ENCODE measurements at places on chromosomes 5 and 9.

GRCh38 chr5:35304291-35304690 is 74.0 kb upstream of the PRLR start:
- DNase-seq, result no peak

- no peak for DNase-seq
Observed at GRCh38 chr9:121756474-121757280, 105.2 kb downstream of the DAB2IP start.

GRCh38 chr9:115808695-115809094 is 344.9 kb upstream of the PAPPA start:
- no peak for DNase-seq

DNA sequence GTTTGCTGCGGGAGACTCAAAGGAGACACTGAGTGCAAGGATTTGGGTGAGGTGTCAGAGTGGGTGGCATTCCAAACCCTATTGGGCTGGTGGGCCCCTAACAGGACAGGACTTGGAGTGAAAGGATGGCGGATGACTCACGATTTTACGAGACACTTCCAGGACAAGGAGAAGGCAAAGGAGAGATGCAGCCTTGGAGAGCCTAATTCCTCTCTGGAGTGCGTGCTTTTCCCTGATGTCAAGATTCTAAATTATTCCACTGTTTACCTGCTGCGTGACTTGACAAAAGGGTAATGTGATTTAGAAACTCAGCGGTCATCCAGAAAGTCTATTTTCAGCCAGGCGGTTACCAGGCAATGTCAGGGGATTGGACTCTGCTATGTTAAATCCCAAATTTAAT is 41.6 kb upstream of the CD180 start:
- peak; percentile 42 for DNase-seq

DNA sequence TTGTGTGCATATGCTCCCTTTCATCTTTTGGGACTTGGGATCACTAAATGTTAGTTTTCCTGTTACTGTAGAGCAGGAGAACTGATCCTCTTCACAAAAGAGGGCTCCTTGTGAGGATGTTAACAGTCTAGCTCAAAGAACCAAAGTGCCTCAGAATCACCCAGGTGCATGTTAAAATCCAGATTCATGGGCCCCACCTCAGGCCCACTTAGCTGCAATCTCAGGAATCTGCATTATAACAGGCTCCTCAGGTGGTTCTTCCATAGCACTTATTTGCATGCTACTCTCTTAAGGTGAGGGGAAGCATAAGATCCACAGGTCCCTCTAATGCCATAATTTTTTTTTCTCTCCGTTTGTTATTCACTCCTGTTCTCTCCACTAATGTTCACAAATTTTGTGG is 14.8 kb upstream of the MEF2C start:
- DNase-seq, result no peak

DNA sequence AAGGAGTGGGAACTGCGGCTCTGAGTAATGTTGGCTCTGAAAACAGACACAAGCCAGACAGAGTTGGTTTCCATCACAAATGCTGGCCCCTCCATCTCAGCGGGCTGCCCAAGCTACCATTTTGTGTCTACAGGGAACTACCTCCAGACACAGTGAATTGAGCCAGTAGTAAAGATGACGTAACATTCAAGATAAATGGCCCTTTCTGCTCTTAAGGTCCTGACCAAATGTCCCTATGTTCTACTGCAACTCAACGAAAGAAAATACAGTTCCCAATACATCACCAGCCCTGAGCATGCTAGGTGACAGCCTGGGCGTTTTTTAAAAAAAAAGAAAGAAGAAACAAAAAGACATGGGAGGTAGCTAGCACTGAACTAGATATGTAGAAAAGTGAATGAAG is 227.8 kb upstream of the RASEF start:
- DNase-seq, result no peak

DNA sequence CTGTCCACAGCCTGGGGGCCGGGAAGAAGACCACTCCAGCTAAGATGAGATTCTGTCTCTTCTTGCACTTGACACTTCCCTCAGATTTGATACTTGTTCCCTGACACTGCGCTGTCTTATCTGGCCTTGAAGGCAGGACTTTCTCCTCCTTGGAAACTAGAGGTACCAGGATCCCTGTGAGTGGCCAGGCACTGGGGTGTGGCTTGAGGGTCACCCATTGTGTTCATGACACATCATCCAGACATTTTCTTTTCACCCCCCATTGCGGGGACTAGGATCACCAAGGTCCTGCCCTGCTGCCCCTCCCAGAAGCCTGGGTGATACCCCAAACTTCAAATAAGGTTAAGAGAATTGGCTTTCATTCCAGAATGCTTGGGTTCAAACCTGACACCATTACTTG is 103.3 kb downstream of the NDFIP1 start:
- DNase-seq, result no peak

DNA sequence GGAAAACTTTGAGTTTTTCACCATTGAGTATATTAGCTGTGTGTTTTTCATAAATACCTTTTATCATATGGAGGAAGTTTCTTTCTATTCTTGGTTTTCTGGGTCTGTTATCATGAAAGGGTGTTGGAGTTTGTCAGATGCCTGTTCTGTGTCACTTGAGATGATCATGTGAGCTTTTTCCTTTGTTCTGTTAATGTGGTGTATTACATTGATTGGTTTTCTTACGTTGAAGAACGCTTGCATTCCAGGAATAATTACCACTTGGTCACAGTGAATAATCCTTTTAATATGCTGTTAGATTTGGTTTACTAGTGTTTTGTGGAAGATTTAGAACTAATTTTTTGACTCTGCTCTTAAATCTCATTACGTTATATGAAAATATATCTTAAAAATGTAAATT is 7.8 kb downstream of the PLEKHG4B start:
- DNase-seq, result peak; percentile 17

- peak; percentile 96 for DNase-seq
Observed at GRCh38 chr5:177494346-177495195, 2.8 kb downstream of the PDLIM7 start.

DNA sequence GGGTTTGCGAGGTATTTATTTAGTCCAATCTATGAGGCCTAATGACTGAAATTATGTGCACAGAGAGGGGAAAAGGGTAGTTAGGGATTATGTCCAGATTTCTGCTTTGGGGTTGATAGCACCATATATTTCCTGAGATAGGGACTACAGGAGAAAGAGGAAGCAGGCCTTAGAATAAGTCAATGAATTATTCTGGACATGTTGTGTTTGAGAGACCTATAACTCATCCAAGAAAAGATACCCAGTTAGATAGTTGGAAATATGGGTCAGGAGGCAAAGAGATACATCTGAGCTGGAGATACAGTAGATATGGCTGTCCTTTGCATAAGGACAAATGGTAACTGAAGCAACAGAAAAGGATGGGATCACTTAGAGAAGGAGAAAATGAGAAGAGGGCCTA is 53.1 kb downstream of the NR3C1 start:
- DNase-seq, result no peak

DNA sequence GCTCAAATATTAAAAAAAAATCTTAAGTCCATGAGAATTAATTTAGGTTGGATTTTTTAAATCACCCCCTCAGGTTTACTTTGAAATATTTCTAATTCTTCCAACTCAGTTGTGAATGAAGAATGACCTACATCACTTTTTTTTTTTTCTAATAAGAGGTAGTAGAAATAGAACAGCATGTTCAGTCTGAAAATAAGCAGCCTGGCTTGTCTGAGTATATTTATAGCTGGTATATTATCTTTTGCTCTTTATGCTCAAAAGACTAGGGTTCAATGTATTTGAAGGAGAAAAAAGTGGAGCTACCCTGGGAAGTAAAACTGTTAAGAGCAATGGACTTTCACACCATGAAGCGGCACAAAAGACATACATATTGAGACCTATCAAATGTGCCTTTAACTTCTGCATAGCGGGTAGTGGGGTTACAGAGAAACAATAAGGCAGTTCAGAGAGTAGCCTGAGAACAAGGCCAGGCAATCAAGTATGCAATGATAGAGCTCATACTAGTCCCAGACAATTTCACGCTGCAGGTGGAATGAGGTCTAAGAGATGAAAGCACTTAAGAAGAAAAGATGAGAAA is 175.4 kb upstream of the CDH12 start:
- DNase-seq, result no peak

DNA sequence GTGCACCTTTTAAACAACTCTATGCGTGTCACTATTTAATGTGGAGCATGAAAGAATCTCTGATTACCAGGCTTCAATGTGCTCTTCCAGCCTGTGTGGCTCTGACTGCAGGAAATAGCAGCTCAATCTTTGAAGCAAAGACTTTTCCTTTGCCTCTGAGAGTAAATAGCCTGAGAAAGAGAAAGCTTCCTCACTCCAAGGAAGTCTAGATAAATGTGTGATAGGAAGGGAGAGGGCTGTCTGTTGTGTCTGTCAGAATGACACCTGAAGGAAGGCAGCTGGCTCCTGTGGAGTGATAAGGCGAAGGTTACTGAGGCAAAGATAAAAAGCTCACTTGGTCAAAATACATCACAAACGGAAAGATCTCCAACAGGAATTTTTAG is 205.3 kb upstream of the HAPLN1 start:
- no peak for DNase-seq

DNA sequence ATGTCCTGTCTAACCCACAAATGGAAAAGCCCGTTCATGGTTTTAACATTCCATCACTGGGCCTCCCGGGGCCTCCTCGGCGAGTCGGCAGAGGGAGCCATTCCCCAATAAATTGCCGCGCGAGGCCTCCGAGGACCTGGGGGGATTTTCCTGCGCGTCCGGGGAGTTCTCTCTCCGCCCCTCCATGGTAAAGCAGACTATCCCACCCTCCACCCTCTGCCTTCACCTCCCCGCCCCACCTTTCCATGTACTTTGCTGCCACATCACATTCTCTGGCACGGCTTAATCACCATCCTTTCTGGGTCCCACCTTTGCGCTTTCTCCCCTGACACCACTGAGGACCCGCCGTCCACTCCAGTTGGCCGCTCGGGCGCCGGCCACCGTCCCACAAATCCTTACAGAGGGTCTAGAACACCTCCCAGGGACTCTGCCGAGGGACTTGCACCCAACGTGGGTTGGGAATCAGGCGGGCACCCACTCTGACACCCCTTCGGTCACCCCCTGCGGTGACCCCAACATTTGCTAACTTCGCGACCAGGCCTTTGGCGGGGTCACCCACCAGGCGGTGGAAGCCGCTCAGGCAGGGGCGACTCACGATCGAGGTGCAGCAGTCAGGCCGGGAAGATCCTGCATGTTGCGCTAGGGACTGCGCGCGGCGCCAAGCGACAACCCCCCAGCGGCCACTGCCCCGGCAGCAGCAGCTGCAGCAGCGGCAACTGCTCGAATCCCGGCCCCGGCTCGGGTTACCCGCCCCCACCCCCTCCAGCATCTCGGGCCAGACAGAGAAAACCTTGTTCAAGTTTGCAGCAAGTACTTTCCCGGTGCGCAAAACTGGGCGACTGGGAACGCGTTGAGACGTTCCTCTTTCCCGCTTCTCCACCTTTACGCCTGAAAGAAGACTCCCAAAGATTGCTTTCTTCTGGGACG is at the start of gene MEGF10:
Gene MEGF10 (plus strand): TSS at position 778 of the 927 bp plus-strand sequence. CDS start 40,513 bp downstream, outside the sequence.
- peak; percentile 53 for DNase-seq

- no peak for DNase-seq
Observed at GRCh38 chr9:135980926-135981630, 19.9 kb upstream of the UBAC1 start.

GRCh38 chr9:78028926-78029325 is 2.7 kb downstream of the GNAQ start:
- no peak for DNase-seq

DNA sequence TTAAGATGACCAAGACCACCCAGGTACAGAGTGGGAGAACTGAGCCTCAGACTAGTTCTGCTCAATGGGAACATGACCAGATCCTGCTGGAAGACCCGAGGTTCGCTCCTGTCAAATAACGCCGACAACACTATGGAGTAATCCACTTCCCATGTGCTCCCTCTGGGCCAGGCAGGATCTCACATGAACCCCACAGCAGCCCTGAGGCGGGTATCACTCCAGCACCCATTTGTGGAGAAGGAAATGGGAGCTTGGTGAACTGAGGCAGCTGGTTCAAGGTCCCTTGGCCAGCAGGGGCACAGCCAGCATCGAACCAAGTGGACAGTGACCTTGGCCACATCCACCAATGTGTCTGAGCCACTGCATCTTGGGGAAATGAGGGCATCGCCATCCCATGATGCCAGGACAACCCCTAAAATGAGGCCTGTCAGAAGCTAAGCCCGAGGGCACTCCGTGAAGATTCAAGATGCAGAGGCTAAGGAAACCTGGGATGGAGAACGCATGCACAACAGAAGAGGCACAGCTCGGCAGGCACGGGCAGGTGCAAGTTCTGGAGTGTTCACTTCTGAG is 8.5 kb downstream of the ANKS6 start:
- DNase-seq, result no peak

GRCh38 chr9:20361229-20361628 is 261.1 kb downstream of the MLLT3 start:
- no peak for DNase-seq

DNA sequence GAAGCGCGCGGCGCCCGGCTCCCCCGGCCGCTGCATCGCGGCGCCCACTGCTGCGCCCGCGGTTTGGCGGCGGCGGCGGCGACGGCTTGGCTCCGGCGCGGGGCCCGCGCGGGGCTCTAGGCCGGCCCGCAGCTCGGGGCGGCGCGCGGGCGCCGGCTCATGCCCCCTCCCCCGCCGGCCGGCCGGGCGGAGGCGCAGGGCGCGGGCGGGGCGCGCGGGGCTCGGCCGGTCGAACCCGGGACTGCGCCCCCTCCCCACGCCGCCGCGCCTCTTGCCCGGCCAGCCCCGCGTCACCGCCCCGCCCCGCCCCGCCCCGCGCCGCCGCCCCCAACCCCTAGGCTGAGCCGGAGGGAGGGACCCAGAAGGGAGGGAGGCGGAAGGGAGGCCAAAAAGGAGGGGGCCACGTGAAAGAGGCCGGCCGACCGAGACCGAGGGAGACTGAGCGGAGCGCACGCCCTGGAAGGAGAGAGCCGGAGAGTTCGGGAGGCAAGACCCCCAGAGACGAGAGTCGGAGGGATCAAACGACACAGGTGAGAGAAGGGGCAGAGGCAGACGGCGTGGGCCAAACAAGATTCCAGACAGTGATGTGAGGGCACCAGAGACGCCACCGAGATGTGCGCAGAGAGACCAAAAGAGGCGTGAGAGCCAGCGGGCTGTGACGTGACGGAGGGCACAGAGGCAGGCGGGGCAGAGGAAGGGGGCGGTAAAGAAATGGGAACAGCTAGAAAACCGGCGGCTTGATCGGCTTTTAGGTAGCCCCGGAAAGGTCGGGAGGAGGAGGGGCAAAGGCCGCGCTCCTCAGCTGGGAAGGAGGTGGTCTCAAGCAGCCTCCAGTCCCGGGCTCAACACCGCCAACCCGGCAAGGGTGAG is at the start of gene BARX1:
Gene BARX1 (minus strand): TSS at position 245 of the 870 bp plus-strand sequence. CDS start 209 bp downstream, at position 36.
- no peak for DNase-seq

GRCh38 chr9:121556580-121556979 is 56.9 kb upstream of the GGTA1 start:
- peak; percentile 99 for DNase-seq

- DNase-seq, result no peak
Observed at GRCh38 chr5:169538944-169539343, 44.6 kb upstream of the SPDL1 start.

GRCh38 chr5:141841378-141842180 is 36.6 kb downstream of the PCDH1 start:
- no peak for DNase-seq

- peak; percentile 41 for DNase-seq
Observed at GRCh38 chr9:113649054-113649453, 185.5 kb downstream of the RGS3 start.

- peak; percentile 82 for DNase-seq
Observed at GRCh38 chr9:108297073-108297472, 558.7 kb downstream of the ACTL7B start.

GRCh38 chr5:127313847-127314473 is 23.4 kb downstream of the MEGF10 start:
- DNase-seq, result peak; percentile 41

- no peak for DNase-seq
Observed at GRCh38 chr5:14082973-14083372, 60.2 kb upstream of the TRIO start.

GRCh38 chr5:116153687-116154174 is 68.9 kb downstream of the COMMD10 start:
- no peak for DNase-seq

GRCh38 chr5:87360132-87360531 is 52.6 kb downstream of the CCNH start:
- no peak for DNase-seq
